Glomerular endothelial cell (primary cell): ENCODE measurements at places on chromosomes 5 and 9. TPM values are rescaled to one million over a fixed set of nuclear protein-coding genes. Genes with fewer than 3 reads are reported as not detected.

The PCDHA4 gene
- 0.29 TPM in 1 of 2 replicates, not detected in the other for total RNA-seq

The CRAT gene
- total RNA-seq: 46.1 and 60.4 TPM in 2 replicates

The SMIM15 gene
- 34.1 and 34.3 TPM in 2 replicates for total RNA-seq

The PRLR gene
- total RNA-seq: not detected in 2 replicates

The TMEM171 gene
- 1.7 and 2.3 TPM in 2 replicates for total RNA-seq

The TRIM36 gene
- total RNA-seq: 2.4 and 3.7 TPM in 2 replicates

The YTHDC2 gene
- total RNA-seq: 12.6 and 21.8 TPM in 2 replicates

The CER1 gene
- total RNA-seq: not detected in 2 replicates

The ANKRD18B gene
- 0.82 and 0.93 TPM in 2 replicates for total RNA-seq

The PPIC gene
- 34.0 and 57.3 TPM in 2 replicates for total RNA-seq

The DNAH5 gene
- total RNA-seq: 2.0 and 6.6 TPM in 2 replicates
